Cardiac ventricle fibroblast (primary cell): ENCODE measurements at places on chromosomes 11 and 22. TPM values are rescaled to one million over a fixed set of nuclear protein-coding genes. Genes with fewer than 3 reads are reported as not detected.

TSGA10IP gene
- total RNA-seq, result not detected in 2 replicates

ACR gene
- 0.19 TPM in 1 of 2 replicates, not detected in the other for total RNA-seq

TRIM49 gene
- not detected in 2 replicates for total RNA-seq

TLCD5 gene
- total RNA-seq, result 2.8 and 5.6 TPM in 2 replicates

IFTAP gene
- 18.2 and 19.8 TPM in 2 replicates for total RNA-seq

GLYATL2 gene
- total RNA-seq, result not detected in 2 replicates

MPEG1 gene
- not detected in 2 replicates for total RNA-seq

NAALAD2 gene
- total RNA-seq, result 1.8 and 1.9 TPM in 2 replicates

SAA2 gene
- total RNA-seq, result not detected in 2 replicates

MUC2 gene
- not detected in 2 replicates for total RNA-seq

OR8D4 gene
- not detected in 2 replicates for total RNA-seq

ZNF215 gene
- 0.98 and 2.0 TPM in 2 replicates for total RNA-seq

NLRP10 gene
- not detected in 2 replicates for total RNA-seq

CSF2RB gene
- 0.05 and 0.19 TPM in 2 replicates for total RNA-seq
